ENCODE measurements at places on chromosomes 4 and X.

- no peak for DNase-seq
These were observed 430.6 kb downstream of the BCOR start for GRCh38 chrX:39667191-39667590.

GRCh38 chr4:176380352-176381157 lies 60.8 kb downstream of the SPCS3 start:
- DNase-seq = no peak

GRCh38 chr4:125358453-125358852 lies 43.7 kb downstream of the FAT4 start:
- no peak for DNase-seq

DNA sequence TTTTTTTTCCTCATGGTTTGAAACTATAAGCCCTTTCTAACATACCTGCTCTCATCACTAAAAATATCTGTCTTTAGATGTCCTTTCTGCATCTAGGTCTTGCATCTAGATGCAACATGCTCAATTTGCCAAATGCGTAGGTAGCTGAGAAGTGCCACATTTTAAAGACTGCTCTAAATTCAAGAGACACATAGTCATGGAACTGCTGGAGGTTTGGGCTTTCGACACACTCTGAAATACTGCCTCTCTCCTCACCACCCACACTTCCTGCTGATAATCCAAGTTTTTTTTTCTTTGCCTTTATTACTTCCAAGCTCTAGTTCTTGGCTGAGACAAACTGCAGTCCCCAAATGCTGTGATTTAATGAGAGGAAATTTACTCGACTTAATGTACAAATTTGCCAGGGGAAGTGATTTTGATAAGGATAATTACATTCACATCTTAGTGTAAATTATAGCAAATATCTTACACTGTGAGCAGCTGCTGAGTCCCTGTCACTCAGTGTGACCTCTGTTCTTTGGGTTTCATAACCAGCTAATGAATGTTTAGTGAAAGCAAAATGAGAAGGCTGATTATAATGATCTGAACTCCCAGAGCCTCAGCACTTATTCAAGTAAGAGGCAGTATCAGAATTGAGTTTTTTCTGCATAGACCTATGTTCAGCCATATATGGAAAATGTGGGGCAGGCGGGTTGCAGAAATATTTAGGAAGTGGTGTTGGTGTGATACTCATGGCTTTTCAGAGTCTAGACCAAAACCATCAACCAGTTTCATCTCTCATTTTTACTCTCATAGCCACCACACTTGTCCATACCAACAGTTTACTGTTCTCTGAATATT lies 31.3 kb downstream of the DRD5 start:
- DNase-seq = no peak

DNA sequence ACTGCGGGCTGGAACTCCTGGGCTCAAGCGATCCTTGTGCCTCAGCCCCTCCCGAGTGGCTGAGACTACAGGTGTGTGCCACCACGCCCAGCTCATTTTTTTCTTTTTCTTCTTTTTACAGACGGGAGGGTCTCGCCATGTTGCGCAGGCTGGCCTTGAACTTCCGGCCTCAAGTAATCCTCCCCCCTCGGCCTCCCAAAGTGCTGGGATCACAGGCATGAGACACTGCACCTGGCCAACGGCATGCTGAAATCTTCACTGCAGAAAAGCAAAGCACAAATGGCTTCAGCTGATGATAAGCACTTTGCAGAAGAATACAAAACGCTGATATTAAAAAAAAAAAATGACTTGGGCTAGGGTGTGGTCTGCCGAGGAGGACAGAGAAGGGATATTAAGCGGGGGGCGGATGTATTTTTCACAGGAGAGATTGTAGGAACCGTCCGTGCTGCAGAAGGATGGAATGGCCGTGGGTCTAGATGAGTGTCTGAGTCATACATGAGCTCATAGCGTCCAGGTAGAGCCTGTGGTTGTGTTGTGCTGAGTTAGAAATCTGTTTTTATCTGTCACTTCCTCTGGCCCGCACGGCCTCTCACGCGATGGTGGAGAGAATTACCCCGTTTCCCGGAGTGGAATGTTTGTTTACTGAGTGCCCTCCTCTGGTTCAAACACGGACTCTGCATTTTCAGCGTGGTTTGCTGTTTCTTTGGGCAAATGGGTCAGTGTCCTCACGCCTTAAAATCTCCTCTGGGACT lies 8.5 kb upstream of the AKAP17A start:
- DNase-seq = no peak

DNA sequence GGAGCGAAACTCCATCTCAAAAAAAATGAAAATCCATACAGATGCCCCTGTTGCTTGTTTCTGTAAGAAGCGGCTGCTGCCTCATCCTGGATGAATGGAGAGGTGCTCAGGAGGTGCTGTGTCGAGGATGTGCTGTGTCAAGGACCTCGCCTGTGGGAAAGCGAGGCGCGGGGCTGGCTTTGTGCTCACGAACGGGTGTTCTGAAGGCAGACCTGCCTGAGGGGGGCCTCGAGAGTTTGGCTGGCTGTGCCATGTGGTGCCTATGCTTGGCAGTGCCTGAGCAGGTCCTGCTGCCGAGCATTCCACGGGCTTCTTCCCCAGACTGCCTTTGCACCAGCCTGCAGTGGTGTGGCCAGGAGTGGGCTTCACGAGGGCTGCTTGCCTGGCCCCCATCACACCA lies 61.5 kb downstream of the NSD2 start:
- DNase-seq = no peak

- no peak for DNase-seq
These were observed 97.6 kb downstream of the HMX1 start for GRCh38 chr4:8774071-8774470.

DNA sequence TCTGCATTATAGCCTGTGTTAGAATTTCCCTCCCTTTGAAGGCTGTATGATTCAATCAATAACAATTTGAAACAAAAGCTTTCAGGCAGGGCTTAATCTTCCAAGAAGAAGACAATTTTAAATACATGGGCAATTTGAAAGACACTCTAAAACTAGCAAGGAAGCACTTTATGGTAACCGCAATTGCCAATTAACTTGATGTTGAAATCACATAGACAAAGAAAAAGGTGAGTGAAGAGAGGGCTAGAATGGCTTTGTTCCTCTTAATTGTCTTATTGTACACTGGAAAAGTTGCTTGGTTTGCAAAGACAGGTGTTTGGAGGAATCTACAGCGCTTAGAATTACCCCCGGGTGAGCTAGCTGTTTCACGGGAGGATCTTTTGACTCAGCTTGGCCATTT lies 74.4 kb upstream of the PRKX start:
- no peak for DNase-seq

- DNase-seq = no peak
These were observed 2.7 kb downstream of the ABCD1 start for GRCh38 chrX:153727123-153727931.

- DNase-seq = no peak
These were observed 52.1 kb downstream of the TSC22D3 start for GRCh38 chrX:107723511-107723910.

- no peak for DNase-seq
These were observed 1.6 kb downstream of the PI4K2B start for GRCh38 chr4:25235401-25235800.

- no peak for DNase-seq
These were observed 45.8 kb upstream of the CLDN34 start for GRCh38 chrX:9921407-9921806.

DNA sequence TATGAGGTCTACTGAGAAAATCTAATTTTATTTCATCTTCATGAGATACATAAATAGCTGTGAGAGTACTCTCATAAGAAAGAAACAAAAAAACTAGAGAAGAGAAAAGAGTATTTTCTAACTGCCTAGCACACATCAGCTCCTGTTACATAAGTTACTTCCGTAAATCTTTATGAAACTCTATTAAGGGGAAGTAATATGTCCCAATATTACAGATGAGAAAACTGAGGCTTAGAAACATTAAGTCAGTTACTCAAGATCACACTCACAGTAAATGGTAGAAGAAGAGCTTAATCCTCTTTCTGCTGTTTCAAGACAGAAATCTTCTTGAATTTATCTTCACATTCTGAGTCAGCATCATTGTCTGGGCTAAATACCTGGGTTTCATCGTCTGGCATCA lies 164.1 kb downstream of the DTHD1 start:
- DNase-seq = no peak

DNA sequence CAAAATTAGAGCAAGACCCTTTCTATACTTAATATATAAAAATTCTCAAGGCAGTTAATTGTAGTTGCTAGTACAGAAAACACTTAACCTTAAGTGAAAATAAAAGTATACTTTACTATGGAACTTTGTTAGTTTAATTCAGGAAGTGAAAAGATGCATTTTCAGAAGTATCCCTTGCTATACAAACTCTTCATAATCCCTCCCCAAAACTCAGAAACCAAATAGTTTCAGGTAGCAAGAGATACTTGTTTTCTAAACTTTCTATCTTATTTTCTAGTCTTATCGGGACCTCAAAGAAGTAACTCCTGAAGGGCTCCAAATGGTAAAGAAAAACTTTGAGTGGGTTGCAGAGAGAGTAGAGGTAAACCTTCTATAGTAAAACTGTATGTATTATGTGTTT lies 14.3 kb downstream of the PAICS start:
- no peak for DNase-seq

DNA sequence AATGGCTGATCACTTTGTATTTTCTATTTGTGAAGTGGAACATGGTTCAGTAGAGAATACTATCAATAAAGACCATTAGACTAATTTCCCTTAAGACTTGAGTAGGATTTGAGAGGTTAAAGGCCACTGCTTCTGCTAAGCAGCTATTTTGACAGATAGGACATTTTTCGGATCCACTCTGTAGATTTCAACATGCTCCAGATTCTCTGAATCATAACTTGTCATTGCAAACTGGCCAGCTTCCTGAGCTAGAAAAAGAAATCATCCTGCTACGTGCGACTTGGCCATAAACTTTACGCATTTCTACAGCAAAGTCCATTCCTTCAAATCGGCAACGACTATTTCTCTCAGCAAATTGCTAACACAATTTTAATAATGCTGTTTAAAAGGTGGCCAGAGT lies 55.2 kb downstream of the MGST2 start:
- DNase-seq = no peak

DNA sequence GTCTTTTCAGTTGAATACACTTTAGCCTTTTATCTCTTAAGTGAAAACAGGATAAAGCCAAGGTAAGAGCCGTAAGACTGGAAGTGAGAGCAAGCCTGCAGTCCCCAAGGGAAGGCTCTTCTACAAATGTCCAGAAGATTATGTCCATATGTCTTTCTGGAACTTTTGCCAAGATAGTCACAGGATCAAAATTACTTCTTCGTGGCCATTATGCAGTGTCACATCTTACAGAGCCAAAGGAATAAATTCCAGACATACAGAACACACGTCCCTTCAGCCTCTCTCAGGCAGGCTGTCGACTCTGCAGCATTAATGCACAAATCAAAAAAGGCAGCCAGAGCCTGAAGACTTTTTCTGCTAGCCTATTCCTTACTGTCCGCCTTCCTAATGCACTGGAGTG lies 10.9 kb upstream of the GATB start:
- DNase-seq = no peak

DNA sequence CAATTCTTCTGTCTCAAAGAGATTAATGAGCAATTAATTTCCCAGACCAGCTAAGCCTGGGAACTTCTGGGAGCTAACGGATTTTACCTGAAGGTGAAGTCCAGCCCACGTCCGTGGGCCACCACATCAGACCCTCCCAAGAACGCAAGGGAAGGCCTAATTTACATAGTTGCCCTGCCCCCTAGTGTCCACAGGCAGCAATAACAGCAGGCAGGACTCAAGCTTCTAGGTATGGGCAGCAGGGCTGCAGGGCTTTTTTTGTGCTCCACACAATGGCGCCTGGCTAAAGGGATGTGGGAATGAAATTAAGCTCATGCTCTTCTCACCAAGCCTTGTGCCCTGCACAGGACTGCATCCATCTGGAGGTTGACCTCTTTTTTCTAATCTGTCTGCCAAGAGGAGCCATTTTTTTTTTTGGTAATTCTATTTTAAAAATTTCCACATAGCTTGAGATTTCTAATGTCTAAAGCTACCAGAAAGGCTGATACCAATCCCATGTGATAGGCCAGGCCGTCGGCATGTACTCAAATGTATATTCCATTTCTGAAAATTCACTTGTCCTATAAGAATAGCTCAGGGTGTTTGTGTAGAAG lies 111.9 kb upstream of the TMEM164 start:
- DNase-seq = peak; percentile 13

GRCh38 chr4:139279760-139280620 lies at the start of gene MGARP:
Gene MGARP (minus strand): TSS chr4:139280225. CDS start chr4:139280158, 67 bp downstream.
- no peak for DNase-seq

DNA sequence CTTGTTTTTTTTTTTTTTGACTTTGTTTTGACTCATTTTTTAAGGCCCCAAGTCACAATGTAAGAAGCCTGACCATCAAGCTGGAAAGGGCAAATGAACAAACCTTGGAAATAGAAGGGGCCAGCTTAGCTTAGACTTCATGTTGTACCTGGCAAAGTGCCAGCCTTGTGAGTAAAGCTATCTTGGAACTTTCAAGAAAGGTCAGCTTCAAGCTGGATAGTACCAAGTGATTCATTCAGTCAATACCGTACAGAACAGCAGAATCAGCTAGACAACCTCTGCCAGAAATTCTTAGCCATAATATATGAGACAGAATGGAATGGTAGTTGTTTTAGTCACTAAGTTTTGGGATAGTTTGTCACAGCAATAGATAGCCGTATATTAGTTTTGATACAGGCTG lies 1492.2 kb upstream of the TENM3 start:
- DNase-seq = no peak

DNA sequence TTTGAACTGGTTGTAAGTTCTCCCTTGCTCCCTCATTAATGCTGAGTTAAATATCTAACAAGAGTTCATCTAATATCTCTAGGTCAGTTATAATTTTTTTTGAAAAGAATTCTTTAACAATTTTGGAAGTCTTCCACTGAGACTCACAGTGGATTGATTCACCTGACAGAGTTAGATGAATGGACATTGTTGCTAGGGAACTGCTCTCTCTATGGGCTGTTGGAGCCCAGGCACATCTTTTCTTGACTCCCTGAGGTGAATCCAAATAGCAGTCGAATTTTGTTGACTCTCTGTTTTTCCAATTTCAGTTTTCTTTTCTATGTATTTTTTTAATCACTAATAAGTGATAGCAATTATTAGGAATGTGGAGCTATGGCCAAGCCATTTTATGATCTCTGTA lies 996.1 kb upstream of the PABPC4L start:
- no peak for DNase-seq

DNA sequence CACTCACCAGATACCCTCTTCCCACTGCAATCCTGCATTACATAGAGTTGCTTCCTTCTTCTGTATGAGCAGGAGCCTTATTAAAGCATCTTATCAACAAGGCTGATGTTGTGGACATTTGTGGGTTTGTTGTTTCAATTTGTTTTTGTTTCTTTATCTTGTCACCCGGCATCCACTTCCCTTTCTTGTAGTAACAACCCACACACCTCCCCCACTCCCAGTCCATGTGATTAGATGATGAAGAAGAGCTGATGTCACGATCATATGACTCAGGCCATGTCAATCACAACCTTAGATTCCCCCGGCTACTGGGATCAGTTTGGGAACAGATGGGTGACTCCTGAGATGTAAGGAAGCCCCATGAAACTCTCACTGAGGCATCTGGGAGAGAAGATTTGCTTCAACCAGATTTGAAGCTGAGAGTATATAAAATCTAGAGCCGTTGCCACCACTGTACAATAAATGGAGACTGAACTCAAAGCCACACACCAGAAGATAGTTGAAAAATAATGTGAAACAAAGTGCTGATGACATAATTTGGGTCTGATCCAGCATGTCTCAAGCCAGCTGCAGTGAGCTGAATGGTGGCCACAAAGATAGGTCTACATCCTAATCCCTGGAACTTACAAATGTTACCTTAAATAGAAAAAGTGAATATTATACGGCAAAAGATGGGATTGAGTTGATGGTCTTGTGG lies 34.1 kb upstream of the SRD5A3 start:
- DNase-seq = no peak

Measured in stimulated activated CD8-positive, alpha-beta memory T cell treated with anti-CD3 and anti-CD28 coated beads, Interleukin-7, amount 100 ng/mL, for 1 hour (primary cell).